Fibroblast of villous mesenchyme (primary cell): ENCODE measurements at places on chromosomes 3 and 15.

DNA sequence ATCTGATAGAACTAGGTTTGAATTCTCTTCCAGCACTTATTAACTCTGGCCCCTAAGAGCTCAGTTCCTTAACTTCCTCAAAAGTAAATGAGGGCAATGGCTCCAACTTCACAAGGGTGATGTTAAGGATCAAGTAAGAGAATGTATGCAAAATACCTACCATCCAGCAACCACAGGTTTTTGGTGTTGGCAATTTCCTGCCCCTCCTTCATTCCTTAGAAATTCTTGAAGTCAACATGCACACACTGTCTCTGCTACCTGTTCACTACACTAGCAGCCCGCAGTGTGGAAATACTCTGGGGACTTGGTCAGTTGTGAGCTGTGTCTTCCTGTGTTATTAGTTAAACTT is 5.0 kb downstream of the ZBED2 start:
- no peak for DNase-seq

GRCh38 chr3:196193736-196194541 is 17.3 kb downstream of the ZDHHC19 start:
- peak; percentile 30 for DNase-seq

DNA sequence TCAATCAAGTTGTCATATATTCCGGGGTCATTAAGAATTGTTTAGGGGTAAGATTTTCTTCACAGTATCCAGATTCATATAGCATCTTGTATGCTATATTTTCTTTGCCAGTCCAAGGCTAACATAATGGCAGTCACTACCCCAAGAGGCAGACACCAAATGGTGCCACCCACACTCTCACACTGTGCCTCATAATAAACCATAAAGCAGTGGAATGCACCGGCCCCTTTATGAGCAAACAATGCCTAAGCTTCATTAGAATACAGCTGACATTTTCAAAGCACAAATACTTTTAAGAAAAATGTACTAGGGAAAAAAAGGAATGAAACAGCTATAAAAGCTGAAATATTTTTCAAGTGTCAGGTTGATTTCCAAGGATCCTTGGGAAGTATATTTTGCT is 121.6 kb downstream of the TFDP2 start:
- no peak for DNase-seq

DNA sequence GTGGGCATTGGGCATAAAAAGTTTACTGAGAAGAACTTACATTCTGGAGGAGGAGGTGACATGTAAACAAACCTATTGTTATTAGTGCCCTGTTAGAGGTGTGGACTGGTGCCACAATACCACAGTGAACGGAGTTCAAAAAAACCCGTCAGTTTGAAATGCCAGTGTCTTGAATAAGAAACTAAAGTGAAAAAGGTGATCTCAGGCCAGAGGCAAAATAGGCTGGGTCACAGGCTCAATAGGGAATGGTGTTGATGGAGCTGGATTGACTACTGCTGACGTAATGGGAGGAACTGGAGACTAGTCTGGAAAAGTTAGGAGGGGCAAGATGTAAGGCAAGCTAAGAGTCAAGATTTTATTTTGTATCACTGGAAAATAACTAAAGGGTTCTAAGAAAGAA is 1.6 kb upstream of the DCBLD2 start:
- no peak for DNase-seq

- no peak for DNase-seq
Measured at GRCh38 chr15:99522288-99522687, 43.5 kb upstream of the MEF2A start.
